ELR (cell line): ENCODE measurements at places on chromosomes 3 and 15.
A peak's percentile ranks its signal among the peaks of the same experiment; 100 is the strongest.

- DNase-seq = peak; percentile 42
These were observed 89.3 kb downstream of the RASA2 start for GRCh38 chr3:141575879-141576743.

DNA sequence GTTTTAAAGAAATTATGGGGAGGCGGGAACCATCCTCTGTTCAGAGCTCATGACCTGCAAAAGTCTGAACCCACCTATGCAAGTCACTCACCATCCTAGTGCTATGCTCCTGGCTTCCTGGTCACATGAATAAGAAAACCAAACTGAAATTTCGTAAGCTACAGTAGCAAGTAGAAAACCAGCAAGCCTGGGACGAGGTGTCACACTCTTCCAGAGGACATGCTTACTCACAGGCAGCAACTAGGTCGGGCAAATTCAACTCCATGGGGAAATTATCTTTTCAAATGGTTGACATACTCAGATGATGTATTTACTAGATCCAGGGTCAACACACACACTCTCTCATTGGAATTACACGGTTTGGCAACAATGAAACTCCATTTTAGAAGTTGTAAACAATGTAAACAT is 31.3 kb downstream of the LDHAL6B start:
- peak; percentile 16 for DNase-seq

GRCh38 chr3:29153811-29154210 is 127.1 kb upstream of the RBMS3 start:
- DNase-seq = no peak

DNA sequence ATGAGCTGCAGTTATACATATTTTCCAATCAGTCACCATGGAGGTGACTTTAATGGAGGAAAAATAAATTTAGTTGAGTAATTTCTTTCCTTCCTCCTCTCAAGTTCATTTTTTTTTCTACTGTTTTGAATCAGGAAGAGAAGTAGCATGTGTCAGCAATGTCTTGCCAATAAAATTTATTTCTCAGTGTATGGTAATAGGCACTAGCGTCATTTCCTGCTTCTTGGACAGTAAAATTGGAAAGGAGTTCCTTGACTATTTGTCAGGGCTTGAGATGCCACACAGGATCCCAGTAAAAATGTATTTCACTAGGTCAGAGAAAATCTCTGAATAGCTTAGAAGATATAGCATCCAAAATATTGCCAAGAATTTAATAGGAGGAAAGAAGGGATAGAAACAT is 605.9 kb downstream of the ROBO1 start:
- peak; percentile 49 for DNase-seq

DNA sequence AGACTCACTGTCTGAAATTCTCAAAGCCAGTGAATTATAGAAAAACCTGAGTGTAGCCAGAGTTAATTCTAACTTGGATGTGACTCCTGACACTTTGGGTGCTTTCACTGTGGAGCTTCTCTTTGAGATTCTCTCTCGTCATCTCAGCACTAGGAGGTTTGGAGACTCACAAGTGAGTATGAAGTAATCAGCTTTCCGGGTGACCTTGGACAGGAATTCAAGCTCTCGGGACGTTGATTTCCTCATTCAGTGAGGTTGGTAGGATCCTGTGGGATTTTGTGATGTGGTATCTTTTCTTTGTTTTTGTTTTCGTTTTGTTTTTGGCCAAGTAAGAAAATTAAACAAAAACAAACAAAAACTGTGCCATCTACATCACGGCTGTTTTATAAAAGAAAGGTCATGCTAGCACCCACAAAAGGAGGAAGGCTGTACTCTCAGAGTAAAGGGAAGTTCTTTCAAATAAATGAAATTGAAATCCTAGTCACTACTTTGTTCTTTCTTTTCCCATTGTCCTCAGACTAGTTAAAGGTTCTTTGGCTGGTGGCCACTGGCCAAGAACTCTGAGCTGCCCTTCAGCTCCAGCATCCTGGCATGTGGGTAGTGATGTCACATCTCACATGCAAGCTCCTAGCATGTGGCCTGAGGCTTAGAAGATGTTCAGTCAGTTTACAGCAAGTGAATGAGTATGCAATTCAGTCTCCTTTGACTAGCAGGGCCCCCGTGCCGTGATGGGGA is 263.3 kb upstream of the TPM1 start:
- peak; percentile 62 for DNase-seq

- peak; percentile 26 for DNase-seq
These were observed 2.0 kb upstream of the CEMIP start for GRCh38 chr15:80777137-80777536.

GRCh38 chr3:182794455-182795388 is 1.4 kb downstream of the ATP11B start:
- DNase-seq = peak; percentile 7

DNA sequence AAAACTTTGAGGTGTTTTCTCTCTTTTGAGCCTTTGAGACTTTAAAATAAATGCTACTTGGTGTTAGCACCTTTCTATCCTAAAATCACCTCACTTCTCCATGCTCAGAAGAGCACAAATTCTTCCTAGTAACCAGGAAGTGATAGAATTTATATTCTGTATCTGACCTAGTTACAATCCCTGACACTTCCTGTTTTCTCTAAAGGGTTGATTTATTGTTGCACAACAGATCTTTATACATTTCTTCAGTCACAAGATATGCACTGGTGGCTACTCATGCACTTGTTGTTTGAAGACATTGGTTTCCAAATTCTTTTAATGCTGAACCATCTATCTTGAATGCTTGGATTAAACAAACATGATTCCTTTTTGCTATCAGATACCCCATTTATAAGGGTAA is 47.2 kb upstream of the CNTN3 start:
- no peak for DNase-seq

- DNase-seq = no peak
These were observed 177.5 kb upstream of the ICE2 start for GRCh38 chr15:60656481-60656880.

DNA sequence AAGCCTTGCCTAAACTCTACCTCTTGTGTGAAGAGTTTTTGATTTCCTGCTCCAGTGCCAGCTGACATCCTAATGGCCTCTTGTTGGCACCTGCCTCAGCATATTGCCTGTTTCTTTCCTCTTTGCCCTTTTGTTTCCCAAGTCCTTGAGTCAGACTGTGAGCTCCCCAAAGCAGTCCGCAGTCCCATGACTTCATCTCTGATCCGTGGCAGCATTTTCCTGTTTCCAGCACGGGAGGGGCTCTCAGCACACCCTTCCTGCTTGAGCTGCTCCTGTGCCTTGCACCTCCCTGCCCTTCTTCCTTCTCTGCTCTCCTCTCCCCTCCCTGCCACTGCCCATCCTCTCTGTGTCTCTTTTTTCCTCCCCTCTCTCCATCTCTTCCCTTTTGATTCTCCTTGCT is 179.6 kb downstream of the EPHB1 start:
- DNase-seq = no peak

DNA sequence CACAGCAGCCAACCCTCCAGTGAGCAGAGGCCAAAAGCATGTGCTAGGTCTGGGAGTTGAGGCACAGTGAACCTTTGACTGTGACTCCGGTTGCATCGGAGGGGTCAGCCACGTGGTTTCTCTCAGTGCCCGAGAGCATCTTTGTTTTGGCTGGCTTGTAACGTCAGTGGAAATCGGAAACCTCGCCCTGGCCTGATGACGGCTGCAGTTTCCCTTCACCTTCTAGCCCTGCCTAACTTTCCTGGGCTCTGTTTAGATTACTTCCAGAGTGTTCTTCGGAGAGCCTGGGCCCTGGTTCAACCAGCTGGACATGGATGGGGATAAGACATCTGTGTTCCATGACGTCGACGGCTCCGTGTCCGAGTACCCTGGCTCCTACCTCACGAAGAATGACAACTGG is 56.6 kb downstream of the MESD start:
- no peak for DNase-seq

DNA sequence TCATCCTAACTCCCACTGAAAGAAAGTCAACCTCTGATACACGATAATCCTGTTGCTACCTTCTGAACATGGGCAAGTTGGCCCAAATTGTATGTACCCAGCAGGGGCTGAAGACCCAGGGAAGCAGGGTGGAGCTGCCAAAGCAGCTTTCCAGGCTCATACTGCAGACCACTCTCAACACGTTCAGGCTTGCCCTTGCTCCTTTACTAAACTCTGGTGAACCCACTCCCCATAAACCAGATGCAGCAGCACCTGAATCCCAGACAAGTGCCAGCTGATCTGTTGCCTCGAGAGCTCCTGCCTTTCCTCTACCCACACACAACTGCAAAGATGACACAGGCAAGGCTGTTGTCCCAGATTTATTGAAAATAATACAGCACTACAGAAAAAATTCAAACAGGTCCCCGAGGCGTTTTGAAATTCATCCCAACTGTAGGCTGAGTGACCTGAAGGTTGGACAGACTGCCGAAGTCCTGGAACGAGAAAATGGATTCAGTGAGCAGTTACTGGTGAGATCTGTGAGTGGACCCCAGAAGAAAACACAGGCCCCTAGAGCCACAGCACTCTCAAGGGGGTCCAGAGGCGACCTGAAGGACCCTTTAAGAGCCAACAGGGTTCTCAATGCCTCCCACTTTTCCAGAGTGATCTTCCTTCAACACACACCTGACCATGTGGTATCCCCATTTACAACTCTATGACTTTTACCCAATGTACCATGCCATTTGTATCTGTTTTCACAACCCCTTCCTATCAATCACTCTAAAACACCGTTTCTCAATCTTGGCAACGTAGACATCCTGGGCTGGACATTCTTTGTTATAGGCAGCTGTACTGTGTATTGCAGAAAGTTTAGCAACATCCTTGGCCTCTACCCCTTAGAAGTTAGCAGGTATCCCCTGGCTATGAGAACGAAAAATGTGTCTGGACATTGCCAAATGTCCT is 3.6 kb downstream of the RPS17 start:
- no peak for DNase-seq

- no peak for DNase-seq
These were observed 193.5 kb downstream of the TNIK start for GRCh38 chr3:171266740-171267073.

DNA sequence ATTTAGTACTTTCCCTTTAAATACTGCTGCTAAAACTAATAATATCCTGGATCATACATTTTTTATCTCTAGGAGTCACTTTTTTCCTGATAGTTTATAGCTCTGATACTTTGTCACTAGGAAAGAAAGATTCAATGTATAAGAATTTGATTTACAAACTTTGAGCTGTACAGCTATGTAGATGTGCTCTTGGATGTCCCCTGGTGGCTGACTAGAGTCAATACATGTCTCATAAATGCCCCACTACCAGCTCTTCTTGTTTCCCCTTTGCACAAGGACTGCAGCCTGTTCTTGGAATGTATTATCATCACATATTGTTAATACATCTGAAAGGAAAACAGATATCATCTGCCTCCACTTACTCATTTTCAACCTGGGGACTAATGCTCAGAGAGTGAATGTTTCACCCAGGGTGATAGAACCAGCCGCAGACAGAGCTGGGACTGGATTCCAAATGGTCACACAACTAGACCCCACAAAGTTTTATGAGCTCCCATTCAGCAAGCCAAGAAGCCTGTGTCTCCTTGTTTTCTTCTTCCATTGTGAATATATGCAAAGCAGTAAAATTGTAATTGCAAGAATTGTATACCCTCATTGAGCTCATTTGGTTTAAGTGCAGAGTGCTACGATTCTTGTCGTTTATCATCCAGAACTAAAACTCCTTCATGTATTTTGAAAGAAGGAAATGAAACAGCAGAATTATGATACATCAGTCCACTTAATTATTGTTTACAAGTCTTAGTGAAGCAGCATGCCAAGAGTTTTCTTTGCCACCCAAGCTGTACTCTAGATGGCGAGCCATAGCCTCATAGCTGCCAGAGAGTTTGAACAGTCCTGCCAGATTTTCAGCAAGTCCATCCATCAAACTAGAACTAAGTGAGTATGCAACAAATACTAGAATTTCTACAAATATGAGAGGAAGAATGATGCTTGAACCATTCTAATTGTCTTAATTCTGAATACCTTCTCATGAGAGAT is 261.6 kb upstream of the LMCD1 start:
- DNase-seq = peak; percentile 53

GRCh38 chr3:134317106-134317947 is 56.9 kb downstream of the AMOTL2 start:
- peak; percentile 74 for DNase-seq

DNA sequence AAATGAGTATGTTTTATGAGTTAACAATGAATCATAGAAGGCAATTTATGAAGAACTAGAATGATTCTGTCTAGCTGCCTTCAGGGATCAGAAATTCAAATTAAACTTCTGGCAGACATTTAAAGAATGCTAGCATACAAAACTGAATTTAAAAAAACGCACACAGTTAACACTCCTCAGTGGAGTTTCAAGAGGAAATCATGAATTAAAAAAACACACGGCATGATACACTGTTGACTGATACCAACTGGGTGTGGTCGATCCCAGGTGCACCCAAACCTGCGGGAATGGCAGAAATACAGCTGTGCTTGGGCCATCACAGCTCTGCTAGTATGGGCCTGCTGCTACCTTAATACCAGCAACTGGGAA is 526.0 kb downstream of the FOXP1 start:
- DNase-seq = peak; percentile 77

DNA sequence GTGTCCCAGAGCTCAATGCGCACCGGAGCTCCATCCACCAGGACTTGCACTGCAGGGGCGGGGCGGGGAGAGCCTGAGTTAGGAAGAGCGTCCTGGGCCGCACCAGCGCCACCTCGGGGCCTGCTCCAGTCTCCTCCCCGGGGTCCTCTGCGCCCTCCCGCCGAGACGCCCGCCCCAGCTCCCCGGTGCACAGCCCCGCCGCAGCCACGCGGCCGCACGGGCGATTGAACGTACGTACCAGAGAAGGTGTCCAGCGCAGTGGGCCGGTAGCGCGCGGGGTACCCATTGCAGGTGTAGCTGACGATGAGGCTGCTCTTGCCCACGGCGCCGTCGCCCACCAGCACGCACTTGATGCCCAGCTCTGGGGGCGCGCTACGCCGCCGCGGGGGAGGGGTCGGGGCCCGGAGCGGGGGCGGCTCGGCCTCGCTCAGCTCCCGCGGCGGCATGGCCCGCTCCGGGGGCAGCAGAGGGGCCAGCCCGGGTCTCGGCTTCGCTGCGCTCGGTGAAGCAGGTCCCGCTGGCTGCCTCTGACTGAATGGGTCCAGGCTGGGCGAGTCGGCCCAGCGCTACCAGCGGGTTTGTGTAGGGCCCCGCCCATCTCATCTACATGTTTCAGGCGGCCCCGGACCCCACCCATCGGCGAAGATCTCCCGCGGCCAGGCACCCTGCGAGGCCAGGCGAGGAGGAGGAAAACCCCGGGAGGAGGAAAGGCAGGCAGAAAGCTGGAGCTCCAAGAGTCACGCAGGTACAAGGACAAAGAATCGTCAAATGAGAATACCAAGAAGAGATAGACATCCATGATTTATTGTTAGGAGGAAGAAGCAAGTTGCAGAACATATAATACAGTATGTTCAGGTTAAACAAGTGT is at the start of gene RHOV:
Gene RHOV, minus strand, starts transcription at position 541 of the 868 bp plus-strand sequence. Its CDS starts 95 bp downstream, at position 446.
- DNase-seq = peak; percentile 68

- DNase-seq = no peak
These were observed 15.7 kb upstream of the RBP2 start for GRCh38 chr3:139491966-139492365.

- no peak for DNase-seq
These were observed 122.6 kb downstream of the RAB11A start for GRCh38 chr15:65991721-65992483.

GRCh38 chr15:67087507-67088172 is 22.2 kb downstream of the SMAD3 start:
- no peak for DNase-seq
